ENCODE measurements at places on chromosomes 2 and 18.

GRCh38 chr18:8722946-8723820, 17.8 kb downstream of the MTCL1 start:
- no peak for DNase-seq

- no peak for DNase-seq
These were observed 518.8 kb upstream of the ACVR2A start for GRCh38 chr2:147325990-147326389.

GRCh38 chr18:12239431-12239830, 14.7 kb upstream of the CIDEA start:
- DNase-seq, result no peak

DNA sequence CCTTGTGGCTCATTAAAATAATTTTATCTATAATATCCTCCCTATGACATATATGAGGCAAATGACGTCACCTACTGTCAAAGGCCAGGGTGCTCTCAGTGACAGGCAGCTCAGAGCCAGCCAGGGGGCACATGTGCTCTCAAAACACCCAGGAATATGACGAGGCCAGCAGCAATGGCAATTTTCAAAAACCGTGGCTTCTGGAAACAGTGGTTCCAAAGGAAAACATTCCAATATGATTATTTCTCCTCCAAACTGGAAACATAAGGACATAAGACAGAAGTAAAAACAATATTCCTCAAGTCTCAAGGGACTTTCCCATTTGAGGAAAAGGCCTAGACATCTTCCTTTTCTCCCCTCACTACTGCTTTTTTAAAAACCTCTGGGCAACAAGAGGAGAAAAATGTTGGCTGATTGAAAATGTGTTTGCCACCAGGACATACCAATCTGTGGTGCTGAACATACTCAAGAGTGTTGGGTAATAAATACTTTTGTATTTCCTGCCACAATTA, 40.8 kb downstream of the RNF152 start:
- no peak for DNase-seq

- DNase-seq, result no peak
These were observed 14.6 kb downstream of the ENOSF1 start for GRCh38 chr18:697800-698199.

GRCh38 chr2:112834396-112835037, 2.1 kb downstream of the IL1B start:
- no peak for DNase-seq

DNA sequence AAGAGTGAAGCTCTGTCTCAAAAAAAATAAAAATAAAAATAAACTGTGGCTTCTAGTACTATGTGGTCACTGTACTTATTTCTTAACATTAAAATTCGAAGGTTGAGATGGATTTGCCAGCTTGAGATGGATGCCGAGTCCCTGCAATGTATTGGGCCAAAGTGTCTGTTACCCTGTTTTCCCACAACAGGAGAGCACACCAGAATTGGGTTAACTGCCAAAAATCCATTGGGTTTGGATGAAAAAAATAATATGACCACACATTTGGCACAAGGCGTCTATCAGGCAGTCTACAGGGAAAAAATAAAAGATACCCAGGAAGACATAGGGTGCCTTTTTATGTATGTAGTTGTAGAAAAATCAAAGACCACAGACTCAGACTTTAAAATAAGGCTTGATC, 19.2 kb upstream of the MAPRE3 start:
- DNase-seq, result no peak

- DNase-seq, result peak; percentile 6
These were observed 41.1 kb downstream of the LDAH start for GRCh38 chr2:20781656-20782265.

GRCh38 chr2:139924070-139924469, 1143.9 kb upstream of the NXPH2 start:
- DNase-seq, result no peak

- DNase-seq, result no peak
These were observed 14.5 kb downstream of the KCNS3 start for GRCh38 chr2:17892770-17893534.

DNA sequence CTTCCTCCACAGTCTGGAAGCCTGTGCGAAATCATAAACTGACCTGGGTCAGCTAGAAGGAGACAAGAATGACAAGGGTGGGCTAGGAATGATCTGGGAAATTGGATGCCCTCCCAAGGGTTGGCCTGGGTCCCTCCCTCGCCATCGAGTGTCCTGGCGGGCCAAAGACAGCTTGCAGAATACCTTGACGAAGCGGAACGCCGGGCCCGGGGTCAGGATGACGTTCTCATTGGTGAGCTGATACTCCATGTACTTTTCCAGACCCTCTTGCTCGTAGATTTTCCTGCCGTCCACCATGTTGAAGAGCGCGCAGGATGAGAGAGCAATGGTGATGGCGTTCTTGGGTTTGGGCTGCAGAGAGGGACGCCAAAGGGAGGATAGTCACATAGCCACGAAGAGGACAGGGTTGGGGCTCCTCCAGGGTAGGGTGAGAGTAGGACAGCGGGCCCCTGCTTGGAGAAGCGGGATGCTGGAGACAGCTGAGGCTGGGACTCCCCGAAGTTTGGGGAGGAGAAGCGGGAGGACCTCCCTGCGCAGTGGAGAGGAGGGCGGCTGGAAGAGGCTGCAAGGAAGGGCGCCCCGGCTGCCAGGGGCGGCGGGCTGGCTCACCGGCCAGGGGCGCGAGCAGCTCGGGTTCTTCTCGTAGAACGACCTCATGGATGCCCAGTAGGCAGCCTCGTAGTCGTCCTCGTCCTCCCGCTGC, 5.3 kb downstream of the NT5C1B start:
- no peak for DNase-seq

DNA sequence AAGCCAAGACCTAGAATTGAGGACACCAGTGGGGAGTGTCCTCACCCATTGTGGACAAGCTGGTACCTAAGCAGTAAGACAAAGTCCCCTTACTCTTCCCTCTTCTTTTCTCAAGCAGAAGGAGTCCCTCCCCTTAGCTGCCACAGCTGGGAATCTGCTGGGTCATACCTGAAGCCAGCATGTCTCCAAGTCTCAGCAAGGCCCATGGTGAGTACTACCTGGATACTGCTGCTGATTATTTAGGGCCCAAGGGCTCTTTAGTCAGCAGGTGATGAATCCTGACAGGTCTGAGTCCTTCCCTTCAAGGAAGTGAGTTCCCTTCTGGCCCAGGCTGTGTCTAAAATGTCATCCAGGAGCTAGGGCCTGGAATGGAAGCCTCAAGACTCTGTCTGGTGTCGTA, 198.6 kb upstream of the STK17B start:
- DNase-seq, result no peak

- no peak for DNase-seq
These were observed 140.7 kb upstream of the THUMPD2 start for GRCh38 chr2:39919511-39920306.

DNA sequence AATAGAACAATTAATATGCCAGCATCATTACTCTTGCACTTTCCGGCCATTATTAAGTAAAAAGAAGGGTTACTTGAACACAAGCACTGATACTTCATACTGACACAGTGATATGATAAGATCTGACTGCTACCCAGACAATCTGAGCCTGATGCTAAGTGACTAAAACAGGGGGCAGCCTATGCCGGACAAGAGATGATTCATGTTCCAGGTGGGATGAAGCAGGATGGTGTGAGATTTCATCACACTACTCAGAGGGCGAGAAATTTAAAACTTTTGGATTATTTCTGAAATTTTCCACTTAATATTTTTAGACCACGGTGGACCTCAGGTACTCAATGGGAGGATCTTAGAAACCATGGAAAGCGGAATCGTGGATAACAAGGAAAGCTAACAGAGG, 61.7 kb downstream of the LIPG start:
- DNase-seq, result no peak

DNA sequence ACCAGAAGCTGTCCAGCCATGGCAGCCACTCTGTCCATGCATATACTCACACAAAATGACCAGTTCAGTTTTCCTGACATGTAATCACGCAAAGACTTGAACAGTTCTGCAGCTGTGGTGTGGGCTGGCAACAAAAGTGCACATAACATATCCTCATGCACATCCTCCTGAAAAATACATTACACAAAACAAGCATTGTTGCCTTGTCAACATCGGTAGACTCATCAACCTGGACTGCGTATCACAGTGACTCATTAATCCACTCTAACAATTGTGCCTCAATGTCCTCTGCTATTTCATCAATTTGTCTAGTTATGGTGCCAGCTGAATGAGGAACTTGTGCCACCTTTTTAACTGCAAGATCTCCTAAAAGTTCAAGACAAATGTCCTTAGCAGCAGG, 19.5 kb downstream of the RBKS start:
- DNase-seq, result no peak

- peak; percentile 25 for DNase-seq
These were observed 1.4 kb downstream of the NEDD4L start for GRCh38 chr18:58045242-58046092.

- no peak for DNase-seq
These were observed 4.3 kb upstream of the CASP8 start for GRCh38 chr2:201256082-201256481.

DNA sequence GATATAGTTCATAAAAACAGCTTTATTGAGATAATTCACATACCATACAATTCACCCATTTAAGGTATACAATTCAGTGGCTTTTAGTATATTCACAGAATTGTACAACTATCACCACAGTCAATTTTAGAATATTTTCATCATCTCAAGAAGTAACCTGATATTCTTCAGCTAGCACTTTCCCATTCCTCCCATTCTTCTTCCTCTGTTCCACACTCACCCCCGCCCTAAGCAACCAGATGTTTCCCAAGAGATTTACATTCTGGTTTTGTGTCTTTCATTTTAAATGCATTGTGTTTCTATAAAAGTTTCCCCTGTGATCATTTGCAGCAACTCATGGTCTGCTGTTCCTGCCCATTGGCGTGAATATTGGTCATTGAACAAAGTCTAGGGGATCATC, 5.4 kb downstream of the GPN1 start:
- no peak for DNase-seq

- no peak for DNase-seq
These were observed 40.5 kb downstream of the ZNF407 start for GRCh38 chr18:74638210-74638609.

DNA sequence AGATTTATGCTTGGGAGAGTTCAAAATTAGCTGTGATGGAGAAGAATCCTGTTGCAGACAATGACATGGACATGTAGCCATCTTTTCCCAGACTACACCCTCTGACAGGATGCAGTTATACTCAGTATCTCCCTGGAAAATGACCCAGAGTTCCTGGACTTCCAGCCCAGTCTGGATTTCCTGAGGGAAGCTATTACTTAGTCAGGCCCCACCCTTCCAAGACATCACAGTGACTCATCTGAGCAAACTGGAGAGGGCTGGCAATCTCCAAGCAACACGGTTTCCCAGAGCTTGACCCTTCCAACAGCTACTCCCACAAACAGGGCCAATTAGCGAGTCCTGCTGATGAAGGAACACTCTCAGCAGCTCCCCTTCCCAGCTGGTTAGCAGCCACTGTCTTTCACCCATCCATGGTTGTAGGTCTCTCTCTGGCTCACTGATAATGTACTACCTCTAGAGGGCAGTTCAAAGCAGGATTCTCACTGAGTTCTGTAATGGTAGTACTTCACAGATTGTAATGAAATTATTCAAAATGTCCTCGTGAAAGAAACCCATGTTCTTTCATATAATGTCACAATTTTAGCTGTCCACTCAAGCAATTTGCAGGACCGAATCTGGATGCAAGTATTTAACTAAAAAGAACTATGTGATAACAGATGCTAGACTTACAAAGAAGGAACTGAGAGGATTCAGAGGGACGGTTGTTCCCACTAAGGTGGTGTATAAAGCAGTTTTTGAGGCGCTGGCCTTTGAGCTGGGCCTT, 110.2 kb downstream of the MDH1 start:
- DNase-seq, result no peak

DNA sequence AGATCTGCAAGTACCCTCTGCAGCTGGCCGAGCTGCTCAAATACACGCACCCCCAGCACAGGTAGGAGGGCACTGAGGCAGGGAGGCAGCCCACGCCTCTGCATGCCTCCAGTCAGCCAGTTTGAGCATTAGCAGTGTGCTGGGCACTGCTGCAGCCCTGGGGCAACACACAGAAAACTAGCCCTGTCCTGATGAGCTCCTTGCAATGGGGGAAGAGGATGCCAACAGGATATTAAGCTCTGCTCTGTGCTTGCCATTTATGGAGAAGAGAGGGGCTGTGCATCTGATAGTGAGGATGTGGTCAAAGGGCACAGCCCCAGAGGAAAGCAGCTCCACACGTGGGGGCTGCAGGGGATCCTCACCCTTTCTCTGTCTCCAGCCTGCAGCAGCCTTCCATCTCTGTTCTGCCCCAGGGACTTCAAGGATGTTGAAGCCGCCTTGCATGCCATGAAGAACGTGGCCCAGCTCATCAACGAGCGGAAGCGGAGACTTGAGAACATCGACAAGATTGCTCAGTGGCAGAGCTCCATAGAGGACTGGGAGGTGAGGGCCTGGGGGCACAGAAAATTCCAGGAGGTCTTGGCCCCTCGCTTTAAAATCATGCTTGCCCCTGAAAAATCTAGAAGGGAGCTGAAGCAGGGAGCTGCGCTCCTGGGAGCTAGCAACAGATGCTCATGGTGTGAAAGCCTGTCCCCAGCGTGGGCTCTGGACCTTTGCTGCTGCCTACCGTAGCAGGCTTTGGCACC, 51.7 kb downstream of the FAM168B start:
- no peak for DNase-seq

DNA sequence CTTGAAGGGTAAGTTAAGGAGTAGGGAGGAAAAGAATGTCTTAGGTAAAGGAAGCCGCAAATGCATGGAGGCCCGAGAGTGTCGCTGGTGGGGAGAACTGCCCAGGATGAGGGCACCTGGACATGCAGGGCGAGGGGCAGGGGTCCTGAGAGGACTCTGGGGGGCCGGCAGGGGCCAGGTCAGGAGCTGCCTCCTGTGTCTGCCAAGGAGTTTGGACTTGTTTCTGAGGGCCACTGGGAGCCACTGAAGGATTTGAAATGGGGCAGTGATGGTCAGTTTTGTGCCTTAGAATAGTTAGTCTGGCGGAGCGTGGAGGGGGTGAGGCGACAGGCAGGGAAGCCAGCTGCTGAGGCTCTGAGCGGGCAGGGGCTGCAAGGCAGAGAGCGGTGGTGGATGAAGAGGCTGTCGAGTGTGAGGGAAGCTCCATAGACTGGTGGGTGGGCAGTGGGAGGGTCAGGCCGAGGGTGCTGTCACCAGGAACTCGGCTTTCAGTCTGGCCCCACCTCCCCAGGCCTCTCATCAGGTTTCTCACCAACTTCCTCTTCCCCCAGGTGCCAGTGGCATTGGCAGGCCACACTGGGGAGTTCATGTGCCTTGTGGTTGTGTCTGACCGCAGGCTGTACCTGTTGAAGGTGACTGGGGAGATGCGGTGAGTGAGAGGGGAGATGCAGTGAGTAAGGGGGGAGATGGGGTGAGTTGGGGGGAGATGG, 14.7 kb upstream of the SLC4A3 start:
- no peak for DNase-seq

GRCh38 chr18:7657050-7657449, 89.9 kb downstream of the PTPRM start:
- no peak for DNase-seq

DNA sequence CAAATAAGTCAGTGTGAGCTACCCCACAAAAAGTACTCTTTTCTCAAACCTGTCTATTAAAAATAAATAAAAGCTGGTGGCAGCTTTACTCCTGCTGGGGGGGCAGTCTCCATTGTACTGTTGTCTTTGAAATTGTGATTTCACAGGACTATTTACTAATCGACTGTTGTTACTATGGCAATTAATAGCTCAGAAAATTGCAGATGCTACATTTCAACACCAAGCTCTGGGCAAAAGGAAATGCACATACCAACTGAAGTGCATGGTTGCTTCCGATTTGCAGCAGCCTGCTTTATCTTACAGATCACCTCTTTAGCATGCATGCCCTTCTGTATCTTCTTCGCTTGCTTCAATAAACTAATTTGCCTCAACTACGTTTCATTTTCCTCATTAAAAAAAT, 117.6 kb upstream of the DAPL1 start:
- DNase-seq, result no peak

Measured in stimulated activated CD4-positive, alpha-beta T cell treated with anti-CD3 and anti-CD28 coated beads, Interleukin-2, amount 100 ng/mL, for 4 hours (primary cell).